ENCODE measurements at places on chromosomes 2 and 18.

DNA sequence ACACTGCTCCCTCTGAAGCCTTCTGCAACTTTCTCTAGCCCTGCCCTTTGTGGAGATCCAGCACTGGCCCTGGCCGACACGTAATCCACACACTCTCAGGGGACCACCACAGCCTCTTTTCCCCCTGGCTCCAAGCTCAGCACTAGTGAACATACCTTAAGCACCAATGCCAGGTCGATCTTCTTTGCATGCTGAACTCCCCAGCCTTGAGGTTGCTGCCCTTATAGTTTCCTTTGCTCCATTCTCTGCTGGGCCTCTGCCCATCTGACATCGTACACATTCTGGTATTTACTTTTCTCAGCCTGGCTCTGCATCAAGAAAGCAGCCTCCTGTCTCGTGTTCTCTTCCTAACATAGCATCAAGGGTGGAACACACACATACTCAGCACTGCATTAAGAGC is 361.5 kb downstream of the LPIN1 start:
- no peak for DNase-seq

- DNase-seq, result no peak
These were observed 188.8 kb downstream of the CTIF start for GRCh38 chr18:48727681-48728080.

GRCh38 chr18:48477348-48477747 is 61.5 kb upstream of the CTIF start:
- no peak for DNase-seq

DNA sequence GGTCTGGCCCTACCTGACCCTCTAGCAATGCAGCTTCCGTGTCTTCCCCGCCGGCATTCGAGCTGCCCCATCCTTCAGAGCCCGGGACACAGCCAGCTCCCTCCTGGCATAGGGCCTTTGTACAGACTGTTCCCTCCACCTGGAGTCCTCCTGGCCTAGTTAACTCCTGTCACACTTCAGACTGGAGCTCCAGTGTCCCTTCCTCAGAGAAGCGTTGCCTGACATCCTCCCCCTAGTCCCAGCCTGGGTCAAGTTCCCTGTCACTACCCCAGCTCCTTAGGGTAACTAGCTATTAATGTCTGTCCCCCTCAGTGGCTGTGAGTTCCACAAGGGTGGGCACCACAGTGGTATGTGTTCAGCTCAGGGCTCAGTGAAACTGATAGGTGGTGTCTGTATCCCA is 45.5 kb upstream of the LOXHD1 start:
- DNase-seq, result no peak

- no peak for DNase-seq
These were observed 566.4 kb downstream of the TNS1 start for GRCh38 chr2:217436386-217436785.

All from RWPE2 (cell line).